ENCODE measurements at places on chromosomes 6 and 20.

- no peak for DNase-seq
Observed at GRCh38 chr6:41306187-41306854, 19.8 kb upstream of the TREM1 start.

DNA sequence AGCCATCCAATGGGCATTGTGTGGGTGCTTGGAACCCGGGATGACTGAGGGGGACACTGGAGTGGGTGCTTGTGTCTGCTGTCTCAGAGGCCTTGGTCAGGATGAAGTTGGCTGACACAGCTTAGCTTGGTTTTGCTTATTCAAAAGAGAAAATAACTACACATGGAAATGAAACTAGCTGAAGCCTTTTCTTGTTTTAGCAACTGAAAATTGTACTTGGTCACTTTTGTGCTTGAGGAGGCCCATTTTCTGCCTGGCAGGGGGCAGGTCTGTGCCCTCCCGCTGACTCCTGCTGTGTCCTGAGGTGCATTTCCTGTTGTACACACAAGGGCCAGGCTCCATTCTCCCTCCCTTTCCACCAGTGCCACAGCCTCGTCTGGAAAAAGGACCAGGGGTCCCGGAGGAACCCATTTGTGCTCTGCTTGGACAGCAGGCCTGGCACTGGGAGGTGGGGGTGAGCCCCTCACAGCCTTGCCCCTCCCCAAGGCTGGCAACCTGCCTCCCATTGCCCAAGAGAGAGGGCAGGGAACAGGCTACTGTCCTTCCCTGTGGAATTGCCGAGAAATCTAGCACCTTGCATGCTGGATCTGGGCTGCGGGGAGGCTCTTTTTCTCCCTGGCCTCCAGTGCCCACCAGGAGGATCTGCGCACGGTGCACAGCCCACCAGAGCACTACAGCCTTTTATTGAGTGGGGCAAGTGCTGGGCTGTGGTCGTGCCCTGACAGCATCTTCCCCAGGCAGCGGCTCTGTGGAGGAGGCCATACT is 49.4 kb downstream of the PYGB start:
- DNase-seq, result no peak

DNA sequence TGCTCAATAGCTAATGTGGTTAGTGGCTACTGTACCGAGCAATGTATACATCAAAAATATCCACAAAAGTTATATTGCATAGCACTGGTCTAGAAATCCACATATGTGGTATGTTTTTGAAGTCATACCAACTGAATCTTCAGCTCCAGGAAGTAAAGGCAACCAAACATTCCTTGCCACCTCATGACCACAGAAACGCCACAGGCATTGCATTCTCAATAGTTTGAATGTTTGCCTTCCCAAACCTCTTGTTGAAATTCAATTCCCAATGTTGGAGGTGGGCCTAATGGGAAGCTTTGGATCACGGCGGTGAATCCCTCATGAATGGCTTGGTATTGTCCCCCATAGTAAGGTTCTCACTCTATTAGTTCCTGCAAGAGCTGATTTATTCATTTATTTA is 18.2 kb upstream of the ZNF391 start:
- DNase-seq, result no peak

DNA sequence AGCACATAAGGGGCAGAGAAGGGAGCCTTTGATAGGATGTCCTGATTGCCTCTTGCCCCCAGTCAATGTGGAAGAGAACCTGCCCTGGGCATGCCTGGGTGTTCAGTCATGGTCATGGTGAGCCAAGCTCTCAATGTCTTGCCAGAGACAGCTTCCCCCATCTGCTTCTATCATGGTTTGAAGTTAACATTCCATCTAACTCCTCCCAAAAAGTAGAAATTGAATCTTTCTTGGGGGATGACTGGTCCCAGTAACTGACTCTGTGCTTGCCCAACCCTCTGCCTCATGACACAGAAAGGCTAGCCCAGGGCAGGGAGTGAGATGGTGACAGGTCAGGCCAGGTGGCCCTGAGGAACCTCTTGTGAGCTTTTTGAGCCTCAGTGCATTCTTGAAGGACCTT is 60.1 kb downstream of the ADTRP start:
- DNase-seq, result no peak

DNA sequence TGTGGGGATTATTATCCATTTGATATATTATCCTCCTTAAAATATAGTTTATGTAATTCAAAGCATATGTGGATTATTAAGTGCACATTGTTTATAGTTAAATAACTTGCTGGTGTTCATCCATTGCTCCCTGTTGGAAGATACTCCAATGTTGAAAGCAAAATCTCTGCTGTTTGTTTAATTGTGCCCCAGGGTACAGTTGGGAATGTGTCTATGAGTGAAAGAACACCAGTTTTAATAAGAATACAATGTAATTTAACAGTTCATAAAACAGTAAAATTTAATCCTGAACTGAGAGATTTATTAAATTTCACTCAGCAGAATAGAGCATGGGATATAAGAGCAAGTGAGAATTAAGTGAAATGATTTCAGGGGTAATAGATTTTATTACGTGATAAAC is 364.9 kb downstream of the GRIK2 start:
- no peak for DNase-seq

GRCh38 chr6:155660251-155660977 is 204.8 kb upstream of the NOX3 start:
- DNase-seq, result no peak

GRCh38 chr6:163255265-163255664 is 159.3 kb upstream of the QKI start:
- DNase-seq, result no peak

DNA sequence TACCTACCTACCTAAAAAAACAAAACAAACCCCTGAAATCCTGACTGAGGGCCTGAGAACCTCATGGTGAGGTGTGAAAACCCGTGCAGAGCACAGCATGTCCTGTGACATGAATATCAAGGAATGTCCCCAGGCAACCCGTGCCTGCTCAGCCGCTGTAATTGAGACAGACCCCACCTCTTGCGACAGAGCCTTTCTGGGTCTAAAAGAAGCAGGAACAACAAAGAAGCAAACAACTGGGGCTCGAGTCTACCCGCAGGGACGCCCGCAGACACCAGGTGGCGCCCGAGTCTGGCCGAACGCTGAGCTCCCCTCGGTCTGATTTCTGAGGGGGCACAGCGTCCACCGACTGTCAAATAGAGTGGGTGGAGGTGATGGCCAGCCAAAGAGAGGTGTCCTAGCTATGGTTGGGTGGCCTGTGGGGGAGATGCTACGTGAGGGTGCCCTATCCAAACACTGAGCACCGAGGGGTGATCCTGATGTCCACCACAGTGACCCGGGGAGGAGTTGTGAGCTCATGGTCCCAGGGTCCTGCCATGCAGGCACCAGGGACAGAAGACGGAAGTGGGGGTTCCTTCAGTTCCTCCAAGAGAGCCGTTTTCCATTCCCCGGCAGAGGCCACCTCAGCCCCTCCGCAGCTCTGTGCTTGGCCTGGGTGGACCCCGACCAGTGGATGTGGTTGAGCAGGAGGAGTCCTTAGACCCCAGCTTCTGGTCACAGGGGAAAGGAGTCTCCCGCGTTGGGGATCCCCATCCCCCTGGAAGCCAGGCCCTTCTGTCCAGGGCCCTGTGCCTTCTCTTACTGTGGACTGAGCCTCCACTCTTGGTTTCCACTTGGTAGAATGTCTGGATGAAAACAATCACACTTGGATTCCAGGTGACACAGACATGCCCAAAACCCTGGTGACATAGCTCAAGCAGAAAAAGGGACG is 268.2 kb downstream of the CDC5L start:
- peak; percentile 33 for DNase-seq

GRCh38 chr6:72464791-72465691 is 156.8 kb upstream of the KCNQ5 start:
- DNase-seq, result no peak

- DNase-seq, result no peak
Observed at GRCh38 chr6:106064756-106065155, 21.4 kb upstream of the PRDM1 start.

DNA sequence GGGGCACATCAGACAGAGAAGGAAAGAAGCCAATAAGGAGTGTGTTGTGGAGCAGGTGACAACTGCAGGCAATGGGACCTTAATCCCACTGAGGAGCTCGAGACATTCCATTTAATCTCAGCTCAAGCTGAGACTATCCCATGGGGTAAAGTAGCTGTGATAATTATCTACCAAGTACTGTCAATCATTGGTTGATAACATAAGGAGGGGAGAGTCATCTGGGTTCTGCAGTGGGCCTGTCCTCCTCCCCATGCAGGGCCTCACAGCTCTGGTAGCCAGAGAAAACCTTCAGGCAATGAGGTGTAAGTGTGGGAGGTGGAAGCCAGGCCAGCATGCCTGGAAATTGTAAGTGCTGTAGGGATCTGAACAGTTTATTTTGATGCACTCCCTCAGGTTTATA is 375.0 kb upstream of the ARID1B start:
- no peak for DNase-seq

DNA sequence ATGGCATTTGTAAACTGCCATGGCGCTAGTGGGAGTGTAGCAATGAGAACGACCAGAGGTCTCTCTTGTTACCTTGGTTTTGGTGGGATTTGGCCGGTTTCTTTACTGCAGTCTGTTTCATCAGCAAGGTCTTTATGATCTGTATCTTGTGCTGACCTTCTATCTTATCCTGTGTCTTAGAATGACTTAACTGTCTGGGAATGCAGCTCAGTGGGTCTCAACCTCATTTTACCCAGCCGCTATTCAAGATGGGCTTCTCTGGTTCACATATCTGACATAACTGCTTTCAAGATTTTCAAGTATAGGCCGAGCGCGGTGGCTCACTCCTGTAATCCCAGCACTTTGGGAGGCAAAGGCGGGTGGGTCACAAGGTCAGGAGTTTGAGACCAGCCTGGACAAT is 1.9 kb upstream of the SFT2D1 start:
- DNase-seq, result no peak

DNA sequence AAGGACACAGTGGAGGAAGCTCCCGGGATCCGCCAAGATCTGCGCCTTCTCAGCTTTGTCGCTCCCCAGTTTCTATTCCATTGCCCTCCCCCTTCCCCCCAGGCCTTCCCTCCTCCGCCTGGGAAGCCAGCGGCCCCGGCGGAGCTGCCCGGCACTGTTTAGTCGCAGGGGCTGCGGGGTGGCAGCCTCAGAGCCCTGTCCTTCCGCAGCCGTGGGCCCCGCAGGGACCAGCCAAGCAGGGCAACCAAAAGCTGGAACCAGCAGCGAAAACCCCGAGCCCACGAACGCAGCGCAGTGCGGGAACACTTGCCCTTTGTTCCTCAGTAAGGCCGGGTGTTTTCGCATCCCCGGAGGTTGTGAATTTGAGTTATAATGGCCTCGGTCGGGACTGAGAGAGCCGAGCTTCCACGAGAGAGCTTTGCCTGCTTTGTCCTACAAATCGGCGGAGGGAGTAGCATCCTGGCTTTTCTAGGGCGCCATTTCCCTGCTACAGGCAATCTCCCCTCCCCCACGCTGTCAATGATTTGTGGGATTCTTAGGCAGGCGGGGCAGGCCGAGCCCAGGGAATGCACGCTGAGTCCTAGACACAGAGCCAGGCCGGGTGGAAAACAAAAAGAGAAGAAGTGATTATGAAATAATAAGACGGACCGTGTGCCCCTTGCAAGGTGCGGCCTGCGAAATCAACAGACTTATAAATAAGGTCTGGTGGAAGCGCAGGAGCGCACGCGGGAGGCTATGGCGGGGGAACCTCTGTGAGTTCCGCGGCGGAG is 4.0 kb upstream of the TUBB2B start:
- DNase-seq, result no peak

- DNase-seq, result no peak
Observed at GRCh38 chr6:151118461-151119123, 121.2 kb upstream of the AKAP12 start.

DNA sequence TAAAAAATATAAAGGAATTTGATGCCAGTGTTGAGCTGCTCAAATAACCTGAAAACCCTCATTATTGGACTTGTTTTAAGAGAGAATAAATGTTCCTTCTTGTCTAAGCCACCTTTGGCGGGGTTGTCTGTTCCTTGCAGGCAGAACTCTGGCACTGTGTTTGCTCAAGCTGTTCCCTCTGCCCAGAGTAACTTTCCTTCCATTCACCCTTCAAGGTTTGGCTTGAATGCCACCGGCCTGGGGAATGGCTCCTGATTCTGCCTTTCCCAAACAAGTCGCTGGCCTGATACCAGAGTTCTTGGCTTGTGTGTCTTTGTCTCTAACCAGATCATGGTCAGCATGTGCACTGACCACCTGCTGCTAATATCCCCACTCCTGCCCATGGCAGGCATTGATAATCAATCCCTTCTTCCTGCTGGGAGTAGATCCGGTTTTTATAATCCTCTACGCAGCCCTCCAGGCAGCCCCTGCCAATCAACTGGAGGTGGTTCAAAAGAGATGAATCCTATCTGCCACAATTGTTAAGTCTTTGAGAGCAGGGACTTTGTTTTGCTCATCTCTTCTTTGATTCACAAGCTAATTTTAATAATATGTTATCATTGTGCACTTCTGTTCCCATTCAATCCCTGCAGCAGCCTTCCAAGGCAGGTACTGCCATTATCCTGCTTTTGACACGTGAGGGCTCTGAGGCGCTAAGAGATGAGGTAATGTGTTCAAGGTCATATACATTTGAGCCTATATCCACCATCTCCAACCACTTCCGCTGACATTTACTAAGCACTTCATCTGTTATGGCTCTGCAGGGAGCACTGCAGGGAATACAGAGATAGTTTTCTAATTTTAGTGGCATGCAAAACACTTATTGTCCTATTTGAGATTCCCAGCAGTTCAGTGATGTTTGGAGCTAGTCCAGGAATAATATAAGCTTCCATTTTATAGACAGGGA is 3.1 kb upstream of the CCM2L start:
- no peak for DNase-seq

DNA sequence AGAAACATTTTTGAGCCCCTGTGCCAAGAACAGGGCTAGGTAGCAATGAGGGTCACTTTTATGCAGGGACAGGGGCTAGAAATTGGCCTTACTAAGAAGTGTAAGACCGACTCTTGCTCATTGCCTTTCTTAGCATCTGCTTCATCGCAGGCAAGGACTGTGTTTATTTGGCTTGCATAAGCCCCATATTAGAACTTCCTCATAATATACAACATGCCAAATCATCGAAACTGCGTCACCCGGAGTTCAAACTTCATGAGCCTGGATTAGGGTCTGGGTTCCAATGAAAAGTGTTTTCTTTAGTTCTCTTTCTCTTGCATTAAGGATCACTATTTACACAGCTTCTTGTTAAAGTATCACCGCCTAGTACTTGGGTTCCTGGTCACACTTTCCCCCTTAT is 977 bp upstream of the SMAP1 start:
- no peak for DNase-seq

GRCh38 chr6:105909106-105909505 is 177.0 kb upstream of the PRDM1 start:
- DNase-seq, result no peak

DNA sequence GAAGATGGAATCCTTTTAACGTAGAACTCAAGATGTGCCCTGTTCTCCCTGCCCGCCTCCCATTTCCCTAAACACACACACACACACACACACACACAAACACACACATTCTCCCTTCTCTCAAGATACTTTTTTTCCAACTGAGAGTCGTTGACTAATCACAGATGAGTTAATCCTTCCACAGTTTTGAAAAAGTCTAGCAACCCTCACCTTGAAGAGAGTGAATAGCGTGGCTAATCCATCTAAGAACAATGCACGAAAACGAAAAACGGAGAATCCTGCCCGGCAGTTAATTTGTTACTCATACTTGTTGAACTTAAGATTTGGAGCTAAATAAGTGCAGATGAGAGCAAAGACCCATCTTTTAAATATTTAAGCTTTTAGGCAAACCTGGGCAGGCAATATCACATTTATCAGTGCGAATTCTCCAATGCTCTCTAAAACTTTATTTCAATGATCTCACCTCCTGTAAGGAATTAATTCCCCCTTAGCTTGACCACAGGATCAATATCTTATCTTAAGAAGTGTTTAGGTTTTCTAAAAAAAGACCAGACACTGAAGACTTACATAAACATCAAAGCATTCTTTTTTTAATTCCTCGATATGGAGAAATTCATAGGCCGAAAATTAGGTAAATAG is 1.1 kb downstream of the AGPAT4 start:
- no peak for DNase-seq
